ENCODE measurements at places on chromosomes 4 and X.

DNA sequence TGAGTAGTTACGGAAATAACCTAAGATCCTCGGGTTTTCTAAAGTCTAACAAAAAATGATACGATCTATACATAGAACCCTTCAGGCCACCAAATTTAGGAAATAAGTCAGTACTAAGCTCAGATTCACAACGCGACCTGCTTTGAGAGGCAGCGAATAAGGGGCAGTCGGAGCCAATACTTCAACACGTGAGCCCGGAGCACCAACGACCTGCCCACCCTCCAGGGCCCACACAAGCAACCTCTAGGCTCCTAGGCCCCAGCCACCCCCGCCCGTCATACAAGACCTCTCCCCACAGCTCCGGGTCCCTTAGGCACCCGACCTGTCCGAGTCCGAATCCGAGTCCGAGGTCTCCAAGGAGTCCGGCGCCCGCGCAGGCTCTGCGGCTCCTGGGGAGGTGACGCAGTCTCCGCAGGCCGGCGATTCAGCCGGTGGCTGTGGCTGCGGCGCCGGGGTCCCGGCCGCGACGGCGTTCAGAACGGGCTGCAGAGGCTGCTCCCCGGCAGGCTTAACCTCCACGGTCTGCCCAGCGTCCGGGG lies 580 bp downstream of the NAF1 start:
- H3K4me3 ChIP-seq = peak overlapping the region; percentile 88
- no peaks in the 10 kb centered on the region for H3K27me3 ChIP-seq
- DNase-seq = peak; percentile 49

- no peaks in the 10 kb centered on the region for H3K27me3 ChIP-seq
- no peak for DNase-seq
- H3K27ac ChIP-seq = peak overlapping the region; percentile 86
- no peak overlapping the region for H3K4me3 ChIP-seq
- peaks cover 31% of the 10 kb centered on the region for H3K4me1 ChIP-seq
Measured at GRCh38 chr4:10983885-10984640, 299.5 kb upstream of the CLNK start.

DNA sequence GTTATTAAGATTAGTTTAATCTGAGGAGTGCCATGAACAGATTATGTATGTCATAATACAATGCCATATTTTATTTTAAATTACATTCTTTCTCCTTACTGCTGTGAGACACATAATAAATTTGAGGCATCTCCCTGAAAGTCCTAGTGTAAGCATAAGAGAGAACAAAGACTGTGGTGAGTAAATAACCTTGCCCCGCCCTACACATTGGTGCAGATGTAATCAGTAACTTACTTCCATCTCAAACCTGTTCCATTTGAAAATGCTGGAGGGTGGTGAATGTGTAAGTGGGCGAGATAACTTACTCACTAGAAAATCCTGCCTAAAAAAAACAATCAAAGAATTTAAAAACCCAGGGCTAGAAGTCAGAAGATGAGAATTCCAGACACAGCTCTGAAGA lies 338.1 kb upstream of the SLIT2 start:
- no peak for DNase-seq
- no peaks in the 10 kb centered on the region for H3K36me3 ChIP-seq
- H3K27me3 ChIP-seq = no peaks in the 10 kb centered on the region

GRCh38 chrX:133913658-133914388 lies 71.6 kb downstream of the GPC3 start:
- no peaks in the 10 kb centered on the region for H3K27me3 ChIP-seq
- DNase-seq = no peak
- H3K36me3 ChIP-seq = no peaks in the 10 kb centered on the region
- no peak overlapping the region for H3K27ac ChIP-seq
